ENCODE measurements at places on chromosomes 5 and 9. TPM values are rescaled to one million over a fixed set of nuclear protein-coding genes. Genes with fewer than 3 reads are reported as not detected.

ADGRV1 gene
- total RNA-seq: 0.39 TPM

CCNO gene
- total RNA-seq: 8.5 TPM

FSTL4 gene
- total RNA-seq: 2.3 TPM

SLC28A3 gene
- total RNA-seq: 0.08 TPM

SLC6A3 gene
- total RNA-seq: not detected

SYNPO gene
- 15.4 TPM for total RNA-seq

ERCC6L2 gene
- 22.4 TPM for total RNA-seq

RNF208 gene
- not detected for total RNA-seq

CDC25C gene
- 11.9 TPM for total RNA-seq

IL31RA gene
- 5.4 TPM for total RNA-seq

PROP1 gene
- total RNA-seq: not detected

THG1L gene
- total RNA-seq: 12.4 TPM

MRPS2 gene
- total RNA-seq: 56.1 TPM

PCDHA2 gene
- total RNA-seq: not detected
